ENCODE measurements at places on chromosomes 16 and 17.
A peak's percentile ranks its signal among the peaks of the same experiment; 100 is the strongest.

DNA sequence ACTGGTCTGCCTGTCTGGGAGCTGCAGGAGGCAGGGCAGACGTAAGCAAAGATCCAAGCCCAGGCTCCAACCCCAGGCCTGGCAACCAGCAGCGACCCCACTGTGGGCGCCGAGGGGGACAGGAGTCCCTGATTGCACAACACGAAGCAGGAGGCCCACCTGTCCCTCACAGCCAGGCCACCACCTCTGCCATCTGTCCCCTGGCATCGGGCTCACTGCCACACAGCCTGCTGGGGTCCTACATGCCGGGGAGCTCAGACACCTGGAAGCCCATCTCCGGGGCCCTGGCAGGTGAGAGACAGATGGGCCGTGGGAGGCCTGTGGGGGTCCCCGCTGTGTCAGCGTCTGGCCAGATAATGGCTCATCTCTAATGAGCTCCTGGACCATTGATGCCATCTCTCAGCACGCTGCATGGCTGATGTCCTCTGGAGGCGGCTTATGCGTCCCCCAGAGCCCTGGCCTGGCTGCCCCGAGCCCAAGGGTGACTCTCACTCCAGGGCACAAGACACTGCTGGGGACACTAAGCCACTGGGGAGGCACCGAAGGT is 11.3 kb upstream of the RASD1 start:
- DNase-seq = no peak

DNA sequence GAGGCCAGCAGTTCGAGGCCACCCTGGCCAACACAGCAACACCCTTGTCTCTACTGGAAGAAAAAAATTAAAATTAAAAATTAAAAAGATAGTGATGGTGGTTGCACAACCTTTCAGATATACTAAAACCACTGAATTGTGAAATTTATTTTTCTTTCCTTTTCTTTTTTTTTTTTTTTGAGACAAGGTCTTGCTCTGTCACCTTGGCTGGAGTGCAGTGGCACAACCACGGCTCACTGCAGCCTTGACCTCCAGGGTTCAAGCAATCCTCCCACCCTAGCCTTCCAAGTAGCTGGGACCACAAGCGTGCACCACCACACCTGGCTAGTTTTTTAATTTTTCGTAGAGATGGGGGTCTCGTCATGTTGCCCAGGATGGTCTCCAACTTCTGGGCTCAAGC is 254.4 kb downstream of the SLC39A11 start:
- DNase-seq = no peak

DNA sequence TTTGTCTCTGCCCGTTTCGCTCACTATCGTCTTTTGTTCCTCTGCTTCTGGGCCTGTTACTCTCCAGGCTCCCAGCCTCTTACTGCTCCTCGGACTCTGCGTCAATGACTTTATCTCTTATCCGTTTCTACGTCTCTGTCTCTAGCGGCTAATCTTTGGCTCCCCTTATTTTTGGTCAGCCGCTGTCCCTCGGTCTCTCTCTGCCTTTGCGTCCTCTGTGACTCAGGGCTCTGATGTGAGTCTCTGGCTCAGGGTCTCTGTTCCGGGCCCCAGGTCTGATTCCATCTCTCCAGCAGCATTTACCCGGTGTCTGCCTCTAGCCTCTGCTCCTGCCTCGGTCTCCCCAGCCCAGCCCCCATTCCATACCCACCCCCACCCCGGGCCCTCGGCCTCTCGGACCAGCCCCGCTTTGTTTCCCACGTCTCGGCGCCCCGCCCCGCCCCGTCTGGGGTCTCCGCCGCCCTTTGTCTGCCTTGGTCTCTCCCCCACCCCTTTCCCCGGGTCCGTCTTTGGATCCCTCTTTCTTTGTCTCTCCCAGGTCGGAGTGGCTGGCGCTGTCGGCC is 547 bp upstream of the ZNF48 start:
- no peak for DNase-seq

DNA sequence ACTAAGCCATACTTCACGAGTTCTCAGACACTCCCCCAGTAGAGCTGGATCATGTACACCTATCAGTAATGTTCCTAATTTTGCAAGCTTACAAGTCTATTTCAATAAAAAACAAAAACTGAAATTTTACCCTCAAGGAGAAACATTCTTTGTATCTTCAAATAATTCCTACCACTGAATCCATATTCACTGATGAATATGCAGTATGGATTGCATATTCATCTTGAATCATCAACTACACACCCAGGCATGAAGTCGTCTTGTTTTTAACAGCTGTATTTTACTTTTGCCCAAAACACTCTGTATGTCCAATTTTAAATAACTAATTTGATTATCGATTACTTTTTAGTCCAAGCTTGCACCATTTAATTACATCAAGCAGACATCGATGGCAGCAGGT is 31.8 kb downstream of the ZDHHC7 start:
- DNase-seq = no peak

DNA sequence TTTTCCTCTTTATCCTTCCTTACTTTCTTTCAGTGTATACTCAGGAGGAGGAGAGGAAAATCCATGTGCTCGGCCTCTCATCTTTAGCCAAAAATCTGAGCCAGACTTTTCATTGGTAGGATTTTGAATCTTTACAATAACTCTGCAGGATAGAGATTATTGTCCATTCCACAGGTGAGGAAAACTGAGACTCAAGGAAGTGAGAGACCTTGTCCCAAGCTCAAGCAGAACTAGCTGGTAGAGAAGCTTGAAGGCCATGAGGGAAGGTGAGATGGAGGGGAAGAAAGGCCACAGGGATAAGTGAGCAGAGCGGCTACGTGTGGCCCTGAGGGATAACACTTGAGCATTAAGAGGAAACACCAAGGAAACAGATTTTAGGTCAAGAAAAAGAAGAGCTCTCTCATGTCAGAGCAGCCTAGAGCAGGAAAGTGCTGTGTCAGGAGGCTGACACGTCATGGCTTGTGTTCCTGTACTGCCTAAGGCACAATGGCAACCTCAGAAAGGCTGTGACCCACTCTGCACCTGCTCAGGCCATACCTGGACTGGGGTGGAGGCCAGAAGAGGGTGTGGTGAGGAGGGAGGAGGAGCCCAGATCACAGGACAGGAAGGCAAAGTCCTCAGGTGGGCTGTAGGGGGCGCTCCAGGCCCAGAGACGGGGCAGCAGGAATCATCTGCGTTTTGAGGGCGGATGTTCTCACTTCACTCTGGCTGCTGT is 11.9 kb downstream of the MT4 start:
- peak; percentile 80 for DNase-seq

DNA sequence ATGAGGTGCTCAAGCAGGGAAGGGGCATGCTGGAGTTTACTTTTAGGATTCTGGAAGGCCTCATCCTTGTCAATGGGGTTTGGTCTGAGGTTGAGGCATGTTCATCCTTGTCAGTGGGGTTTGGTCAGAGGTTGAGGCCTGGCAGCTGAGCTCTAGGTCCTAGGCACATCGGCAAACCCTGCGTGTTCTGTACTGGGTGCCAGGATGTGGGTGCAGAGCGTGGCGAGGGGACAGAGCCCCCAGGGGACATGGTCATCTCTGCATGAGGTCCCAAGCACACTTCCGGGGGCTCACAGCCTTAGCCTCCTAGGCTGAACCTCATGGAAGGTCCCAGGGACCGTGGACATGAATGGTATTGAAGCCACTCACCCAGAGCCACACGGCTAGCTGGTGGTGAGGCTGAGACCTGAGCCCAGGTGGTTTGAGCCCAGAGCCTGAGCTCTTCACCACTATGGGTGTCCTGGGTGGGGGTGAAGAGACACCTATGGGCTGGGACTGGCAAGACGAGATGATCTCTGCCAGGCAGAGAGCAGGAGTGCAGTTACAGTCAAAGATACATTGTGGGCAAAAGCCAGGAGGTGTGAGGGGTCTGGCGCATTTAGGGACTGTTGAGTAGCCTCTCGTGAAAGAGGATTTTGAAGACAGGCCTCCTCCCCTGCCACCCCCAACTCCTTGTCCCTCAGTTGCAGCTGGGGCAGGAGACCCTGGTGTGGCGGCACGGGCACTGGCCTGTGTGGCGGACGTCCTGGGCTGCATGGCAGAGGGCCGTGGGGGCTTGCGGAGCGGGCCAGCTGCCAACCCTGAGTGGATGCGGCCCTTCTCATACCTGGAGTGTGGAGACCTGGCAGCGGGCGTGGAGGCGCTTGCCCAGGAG is 19.3 kb downstream of the FCSK start:
- DNase-seq = no peak

GRCh38 chr17:19760746-19761145 is 12.6 kb upstream of the ALDH3A1 start:
- no peak for DNase-seq

GRCh38 chr16:84874983-84875382 is 55.2 kb downstream of the CRISPLD2 start:
- DNase-seq = no peak

DNA sequence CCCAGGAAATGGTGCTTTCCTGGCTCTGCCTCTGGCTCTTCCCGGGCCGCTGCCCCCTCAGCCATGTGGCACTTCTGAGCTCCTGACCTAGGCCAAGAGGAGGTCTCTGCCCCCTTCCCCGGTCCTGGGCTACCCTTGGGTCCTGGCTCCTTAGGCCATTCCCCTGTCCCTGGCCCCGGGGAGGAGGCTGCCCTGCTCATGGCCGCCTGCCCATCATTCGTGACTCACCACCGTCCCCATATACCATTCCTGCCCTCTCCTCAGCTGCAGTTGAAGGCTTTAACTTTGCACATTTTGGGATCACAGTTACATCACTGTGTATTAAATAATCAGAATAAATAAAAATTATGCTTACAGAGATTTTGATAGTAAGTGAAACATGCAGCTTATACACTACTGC is 69.0 kb downstream of the GRIN2A start:
- no peak for DNase-seq

GRCh38 chr17:227078-227945 is 45.9 kb upstream of the DOC2B start:
- DNase-seq = no peak

- no peak for DNase-seq
Measured at GRCh38 chr16:17173281-17173680, 297.5 kb downstream of the XYLT1 start.

DNA sequence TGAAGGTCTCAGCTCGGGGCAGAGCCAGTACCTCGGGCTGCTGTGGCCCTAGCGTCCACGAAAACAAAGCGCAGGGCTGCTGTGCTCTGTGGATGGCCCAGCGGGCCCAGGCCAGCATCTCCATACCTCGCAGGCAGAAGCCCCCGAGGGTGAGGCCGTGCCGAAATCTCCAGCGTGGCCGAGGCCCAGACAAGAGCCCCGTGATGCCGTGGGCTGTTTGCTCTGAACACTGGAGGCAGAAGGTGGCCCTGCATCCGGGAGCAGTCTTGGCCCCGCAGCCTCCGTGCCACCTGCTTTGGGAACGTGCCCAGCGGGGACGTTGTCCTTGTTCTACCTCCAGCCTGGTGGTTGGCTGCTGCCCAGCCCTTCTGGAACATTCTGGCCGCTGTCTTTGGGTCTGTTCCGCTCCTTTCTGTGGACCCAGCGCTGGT is 121.4 kb downstream of the BANP start:
- no peak for DNase-seq

GRCh38 chr17:58378733-58379510 is 26.9 kb upstream of the SUPT4H1 start:
- DNase-seq = no peak

GRCh38 chr17:7001318-7001961 is 5.6 kb downstream of the ALOX12 start:
- DNase-seq = no peak

- DNase-seq = no peak
Measured at GRCh38 chr17:565521-565920, 149.1 kb downstream of the VPS53 start.

DNA sequence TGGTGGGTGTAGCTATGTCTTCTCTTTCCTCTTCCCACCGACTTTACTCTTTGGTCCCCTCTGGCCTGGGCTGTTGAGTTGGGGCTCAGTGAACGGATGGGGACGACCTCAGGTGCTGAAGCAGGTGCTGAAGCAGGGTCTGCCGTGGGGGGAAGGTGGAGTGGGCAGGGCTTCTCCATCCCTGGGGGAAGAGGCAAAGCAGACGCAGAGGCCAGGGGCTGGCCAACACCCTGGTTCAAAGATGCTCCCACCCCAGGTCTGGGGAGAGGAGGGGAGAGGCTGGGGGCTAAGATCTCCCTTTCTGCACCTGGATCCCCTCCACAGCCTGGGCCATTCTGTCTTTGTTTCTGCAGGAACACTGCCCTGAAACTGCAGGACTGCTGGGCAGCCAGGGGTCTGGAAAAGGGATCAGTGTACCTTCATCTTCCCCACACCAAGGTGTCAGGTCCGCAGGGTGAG is 22.9 kb downstream of the ALOX12B start:
- DNase-seq = no peak

GRCh38 chr16:25434064-25434463 is 176.4 kb upstream of the ZKSCAN2 start:
- no peak for DNase-seq

GRCh38 chr16:74297145-74297665 is 591 bp downstream of the PSMD7 start:
- peak; percentile 17 for DNase-seq

DNA sequence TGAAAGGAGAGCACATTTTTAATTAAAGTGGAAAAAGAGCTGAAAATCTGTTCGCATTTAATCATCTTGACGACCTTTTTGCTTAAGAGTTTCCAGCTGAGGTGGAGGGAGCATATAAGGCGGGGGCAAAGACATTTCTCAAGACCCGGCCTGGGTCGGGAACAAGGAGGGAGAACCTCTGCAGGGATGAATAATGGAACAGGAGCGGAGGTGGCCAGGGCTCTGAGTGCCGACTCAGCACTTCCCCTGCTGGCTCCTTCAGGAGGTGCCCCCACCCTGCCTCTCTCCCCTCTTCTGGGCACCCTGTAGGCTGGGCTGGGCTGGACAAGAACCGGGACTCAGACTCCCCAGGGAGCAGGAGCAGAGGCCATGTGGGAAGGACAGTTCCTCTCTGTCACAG is 7.9 kb upstream of the NGFR start:
- no peak for DNase-seq

- DNase-seq = no peak
Measured at GRCh38 chr16:52727441-52727840, 180.5 kb upstream of the TOX3 start.

DNA sequence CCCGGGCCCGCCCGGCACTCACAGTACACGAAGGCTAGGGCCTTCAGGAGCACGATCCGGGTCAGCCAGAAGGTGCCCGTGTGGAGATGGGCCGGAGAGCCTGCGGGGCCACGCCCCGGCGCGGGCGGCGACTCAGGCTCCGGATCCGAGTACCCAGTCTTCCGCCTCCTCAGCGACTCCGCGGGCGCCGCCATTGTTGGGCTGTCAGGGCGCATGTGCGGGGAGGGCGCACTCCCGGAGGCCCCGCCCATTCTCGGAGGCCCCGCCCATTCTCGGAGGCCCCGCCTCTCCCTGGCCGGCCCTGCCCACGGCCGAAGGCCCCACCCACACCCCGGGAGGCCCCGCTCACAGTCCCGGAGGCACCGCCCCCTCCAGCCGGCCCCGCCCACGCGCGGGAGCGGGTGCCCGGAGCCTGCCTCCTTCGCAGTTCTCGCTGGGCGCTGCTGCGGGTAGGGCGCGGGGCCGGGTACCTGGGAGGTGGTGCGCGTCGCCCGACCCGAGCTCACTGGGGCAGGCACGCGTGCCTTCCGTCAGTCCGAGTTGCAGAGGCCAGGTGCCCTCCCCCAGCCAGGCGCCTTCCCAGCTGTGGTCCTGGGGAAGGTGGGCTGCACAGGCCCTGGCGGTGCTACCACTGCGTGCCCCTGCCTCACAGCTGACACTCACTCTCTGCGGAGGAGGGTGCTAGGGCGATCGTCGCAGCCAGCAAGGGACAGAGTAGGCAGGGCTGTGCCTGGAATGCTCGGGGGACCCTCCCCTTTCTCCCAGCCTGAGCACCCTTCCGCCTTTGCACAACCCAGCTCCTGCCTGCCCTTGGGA is at the start of gene LMF1:
Gene LMF1 (minus strand): TSS at position 219 of the 816 bp plus-strand sequence. CDS start 4 bp downstream, at position 215.
- peak; percentile 93 for DNase-seq
